Motor neuron (in vitro differentiated cells): ENCODE measurements at places on chromosomes 1 and 21.
A peak's percentile ranks its signal among the peaks of the same experiment; 100 is the strongest.

GRCh38 chr1:24383381-24383940 lies 30.1 kb downstream of the STPG1 start:
- ATAC-seq, result no peak

GRCh38 chr1:99707535-99708142 lies 58.8 kb downstream of the FRRS1 start:
- peak; percentile 71 for ATAC-seq

DNA sequence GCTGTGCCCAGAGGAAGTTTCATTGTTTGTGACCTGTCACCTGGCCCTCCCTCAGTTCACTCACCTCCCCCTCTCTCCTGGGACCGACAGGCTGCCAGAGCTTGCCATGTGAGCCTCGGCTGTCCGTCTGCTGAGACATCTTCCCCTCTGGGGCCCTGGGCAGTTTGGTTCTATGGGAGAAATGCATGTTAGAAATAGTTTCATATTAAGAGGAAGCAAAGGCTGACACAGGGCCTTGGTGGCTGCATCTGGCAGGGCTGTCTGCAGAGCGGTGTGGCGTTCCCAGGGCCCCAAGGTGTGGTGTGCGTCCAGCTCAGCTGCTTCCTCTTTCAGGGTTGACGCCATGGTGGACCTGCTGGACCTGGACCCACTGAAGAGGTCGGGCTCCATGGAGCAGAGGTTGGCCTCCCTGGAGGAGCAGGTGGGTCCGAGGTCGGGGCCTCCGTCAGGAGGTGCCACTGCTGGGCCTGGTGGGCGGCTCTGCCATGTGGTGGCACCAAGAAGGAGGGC lies 31.9 kb upstream of the LRRC3 start:
- ATAC-seq, result no peak

DNA sequence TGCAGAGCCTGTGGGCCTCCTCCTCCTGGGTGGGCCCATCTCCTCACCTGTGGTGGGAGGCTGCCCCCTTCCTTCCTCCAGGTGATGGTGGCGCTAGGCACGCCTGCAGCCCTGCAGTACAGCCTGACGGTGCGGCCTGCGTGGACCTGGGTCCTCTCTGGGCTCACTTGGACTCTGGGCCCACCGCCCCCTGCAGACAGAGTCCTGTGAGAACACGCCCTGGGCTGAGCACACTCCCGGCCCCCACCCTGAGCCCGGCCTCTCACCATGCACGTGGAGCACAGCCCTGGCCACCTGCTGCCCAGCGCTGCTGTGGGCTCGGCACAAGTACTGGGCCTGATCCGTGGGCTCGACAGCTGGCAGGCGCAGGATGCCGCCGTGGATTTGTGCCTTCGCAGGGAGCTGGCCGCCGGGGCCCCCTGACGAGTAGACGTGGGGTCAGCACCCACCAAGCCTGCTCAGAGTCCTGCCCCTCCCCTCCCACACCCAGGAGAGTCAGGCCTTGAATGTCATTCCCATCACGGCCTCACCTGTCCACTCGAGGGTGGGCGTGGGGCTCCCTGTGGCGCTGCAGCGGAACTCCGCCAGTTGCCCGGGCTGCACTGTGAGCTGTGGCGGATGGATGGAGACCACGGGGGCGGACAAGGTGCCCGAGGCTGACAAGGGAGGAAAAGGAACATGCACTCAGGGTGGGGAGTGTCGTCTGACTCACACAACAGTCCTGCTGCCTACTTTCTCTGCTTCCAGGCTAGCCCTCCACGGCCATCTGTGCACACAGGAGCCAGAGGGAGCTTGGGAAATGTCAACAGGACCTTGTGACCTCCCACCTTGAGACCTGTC lies 43.4 kb downstream of the LDLRAD2 start:
- ATAC-seq, result peak; percentile 12

DNA sequence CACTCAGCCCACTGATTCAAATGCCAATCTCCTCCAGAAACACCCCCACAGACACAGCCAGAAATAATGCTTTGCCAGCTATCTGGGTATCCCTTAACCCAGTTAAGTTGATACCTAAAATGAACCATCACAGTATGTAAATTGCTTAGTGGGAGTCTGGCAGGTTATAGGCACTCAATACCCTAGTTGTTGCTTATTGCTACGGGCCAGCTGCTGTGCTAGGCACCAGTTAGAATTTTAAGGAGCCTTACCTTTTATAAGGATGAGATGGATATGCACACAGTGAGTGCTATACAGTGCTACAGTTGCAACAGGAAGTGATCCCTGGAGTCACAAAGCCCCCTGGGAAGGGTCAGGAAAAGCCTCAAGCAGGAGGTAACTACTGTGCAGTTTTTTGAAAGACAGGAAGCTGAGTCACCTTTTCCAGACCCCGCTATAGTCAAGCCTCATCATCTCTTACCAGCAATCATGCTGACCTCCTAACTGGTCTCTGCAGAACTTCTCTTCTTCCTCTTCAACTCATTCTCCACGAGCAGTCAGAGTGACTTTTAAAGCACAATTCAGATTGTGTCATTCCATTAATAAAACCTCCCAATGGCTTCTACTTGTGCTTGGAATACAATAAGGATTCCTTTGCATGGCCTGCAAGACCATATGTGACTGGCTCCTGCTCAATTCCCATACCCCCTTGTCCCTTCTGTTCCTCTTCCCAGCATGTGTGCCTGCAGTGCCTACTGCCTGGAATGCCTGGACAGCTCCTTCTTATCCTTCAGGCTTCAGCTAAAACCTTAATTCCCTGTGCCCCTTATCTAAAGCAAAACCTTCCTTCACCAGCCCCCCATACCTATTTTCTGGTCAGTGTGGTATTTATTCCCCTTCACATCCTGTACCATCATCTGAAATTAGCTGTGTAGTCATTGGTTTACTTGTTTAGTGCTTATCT lies 10.4 kb upstream of the TLR5 start:
- no peak for ATAC-seq

- ATAC-seq, result no peak
Measured at GRCh38 chr1:202251424-202252256, 58.0 kb downstream of the LGR6 start.

GRCh38 chr1:6805004-6805416 lies 19.8 kb downstream of the CAMTA1 start:
- no peak for ATAC-seq

- ATAC-seq, result peak; percentile 93
Measured at GRCh38 chr1:10556430-10557005, 81.8 kb downstream of the PEX14 start.

DNA sequence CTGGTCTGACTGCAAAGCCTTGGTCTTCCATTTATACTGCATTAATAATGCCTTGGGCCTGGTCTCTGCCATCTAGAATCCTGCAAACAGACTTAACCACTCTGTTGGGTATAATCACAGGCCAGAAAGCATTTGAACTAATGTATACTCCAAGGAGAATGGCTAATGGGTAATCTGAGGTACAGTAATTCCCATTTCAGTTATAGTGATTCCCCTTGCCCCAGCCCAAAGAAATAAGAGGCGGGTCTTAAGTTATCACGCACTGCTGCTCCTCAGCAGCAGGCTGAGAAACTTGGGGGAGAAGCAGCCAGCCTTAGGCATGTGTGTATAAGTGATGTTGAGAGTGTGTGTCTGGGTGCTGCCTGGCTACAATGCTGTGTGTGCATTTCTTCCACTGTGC lies 2.4 kb downstream of the LPAR3 start:
- ATAC-seq, result no peak

DNA sequence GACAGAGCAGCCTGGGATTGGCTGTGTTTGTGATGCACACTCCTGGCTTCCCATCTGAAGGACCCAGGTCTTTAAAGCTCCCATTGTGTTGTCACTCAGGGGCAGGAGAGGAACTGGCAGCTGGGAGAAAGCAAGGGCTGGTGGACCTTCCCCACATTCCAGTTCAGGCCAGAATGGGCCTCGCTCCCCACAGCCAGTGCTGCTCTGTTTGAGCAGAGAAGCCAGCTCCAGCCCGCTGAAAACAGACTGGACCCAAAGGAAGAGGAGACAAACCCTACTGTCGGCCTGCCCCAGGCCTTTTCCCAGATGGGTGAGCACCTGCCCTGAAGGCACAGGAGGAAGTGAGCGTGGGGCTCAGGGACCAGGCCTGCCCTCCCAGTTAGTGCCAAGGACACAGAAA lies 499.4 kb downstream of the NPHP4 start:
- peak; percentile 42 for ATAC-seq

GRCh38 chr1:171646249-171646560 lies 6.3 kb downstream of the MYOC start:
- no peak for ATAC-seq

DNA sequence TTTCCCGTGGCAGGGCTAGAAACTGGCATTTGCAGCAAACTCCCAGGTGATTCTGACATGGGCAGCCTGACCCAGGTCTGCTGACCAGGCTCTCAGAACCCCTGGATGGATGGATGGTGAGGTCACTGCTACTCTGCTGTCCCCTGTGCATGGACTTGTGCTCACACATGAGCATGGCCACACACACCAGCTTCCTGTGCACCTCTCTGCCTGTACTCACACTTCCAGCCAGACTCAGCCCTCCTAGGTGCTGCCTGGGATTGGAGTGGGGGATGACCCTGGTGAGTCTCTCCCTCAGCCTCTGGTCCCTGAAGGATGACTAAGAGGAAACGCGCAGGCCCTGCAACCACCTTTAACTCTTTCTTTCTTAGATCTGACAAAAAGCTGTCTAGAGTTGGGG lies 361.1 kb downstream of the HHAT start:
- peak; percentile 27 for ATAC-seq
